ENCODE measurements at places on chromosomes 2 and 18.

DNA sequence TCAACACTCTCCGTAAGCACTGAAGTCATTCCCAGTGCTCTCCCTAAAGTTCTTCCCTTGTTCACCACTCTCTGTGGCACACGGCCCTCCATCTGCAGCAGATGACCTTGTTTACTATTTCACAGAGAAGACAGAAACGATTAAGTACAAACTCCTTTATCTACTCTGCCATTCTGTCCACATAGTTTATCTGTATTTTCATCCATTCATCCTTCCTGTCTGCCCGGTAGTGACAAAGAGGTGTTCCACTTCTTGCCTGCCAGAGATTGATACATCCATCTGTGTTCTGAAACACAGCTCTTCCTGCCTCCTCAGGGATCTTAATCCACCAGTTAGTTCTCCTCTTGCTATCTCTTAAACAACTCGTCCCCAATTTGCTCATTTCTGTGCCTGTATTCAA, 77.9 kb upstream of the CD226 start:
- no peak for DNase-seq

- DNase-seq, result no peak
Measured at GRCh38 chr2:5093056-5093455, 599.1 kb upstream of the SOX11 start.

DNA sequence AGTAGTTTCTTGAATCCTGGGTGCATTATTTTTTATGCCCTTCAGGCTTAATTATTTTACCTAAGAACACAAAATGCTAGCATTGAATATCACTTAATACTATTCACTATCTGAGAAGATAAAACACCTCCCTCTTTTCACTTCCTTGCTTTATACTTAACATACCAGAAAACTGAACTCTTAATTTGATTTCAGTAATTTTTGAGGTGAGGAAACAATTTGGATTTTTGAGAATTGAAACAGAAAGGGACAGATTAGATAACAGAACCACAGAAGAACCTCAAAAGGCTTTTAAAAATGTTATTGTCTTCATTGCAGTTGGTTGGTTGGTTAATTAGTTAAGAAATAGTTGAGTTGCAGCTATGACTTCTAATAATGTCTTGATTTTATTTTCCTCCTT, 69.5 kb downstream of the GPD2 start:
- no peak for DNase-seq

- peak; percentile 68 for DNase-seq
Measured at GRCh38 chr18:23071285-23071684, 64.0 kb upstream of the CABLES1 start.

DNA sequence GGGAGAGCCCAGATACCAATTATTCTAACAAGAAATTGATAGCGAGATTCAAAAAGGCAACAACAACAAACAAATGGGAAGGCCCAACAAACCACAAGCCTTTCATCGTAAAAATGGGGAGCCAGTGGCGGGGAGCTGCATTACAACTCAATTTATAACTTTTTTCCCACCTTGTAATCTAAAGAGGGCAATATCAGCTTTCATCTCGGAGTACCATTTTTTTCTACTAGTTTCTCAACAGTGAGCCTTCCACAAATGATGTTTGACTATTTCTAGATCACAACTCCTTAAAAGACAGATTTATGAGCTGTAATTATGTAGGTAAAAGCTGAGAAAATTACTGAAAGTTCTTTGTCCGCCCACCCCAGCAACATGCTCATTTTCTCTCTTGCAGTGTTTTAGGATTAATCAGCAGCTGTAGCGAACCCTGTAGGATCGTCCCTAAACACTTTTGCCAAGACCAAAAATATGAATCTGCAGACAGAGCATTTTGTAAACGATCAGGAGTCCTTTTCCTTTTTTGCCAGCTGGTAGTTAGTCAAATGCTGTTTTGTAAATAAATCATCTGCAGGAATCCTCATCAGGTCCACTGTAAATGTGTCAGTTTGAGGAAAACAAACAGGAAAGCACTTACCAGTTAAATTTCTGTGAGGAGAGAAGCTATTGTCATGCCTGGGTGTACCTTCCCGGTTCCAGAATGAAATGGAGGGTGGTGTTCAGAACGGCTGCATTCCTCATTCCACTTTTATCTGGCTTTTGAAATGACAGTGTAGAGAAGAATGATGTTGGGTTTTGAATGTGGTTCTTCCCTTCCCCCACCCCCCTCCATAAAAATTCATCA, 53.2 kb downstream of the EEF1B2 start:
- DNase-seq, result no peak

DNA sequence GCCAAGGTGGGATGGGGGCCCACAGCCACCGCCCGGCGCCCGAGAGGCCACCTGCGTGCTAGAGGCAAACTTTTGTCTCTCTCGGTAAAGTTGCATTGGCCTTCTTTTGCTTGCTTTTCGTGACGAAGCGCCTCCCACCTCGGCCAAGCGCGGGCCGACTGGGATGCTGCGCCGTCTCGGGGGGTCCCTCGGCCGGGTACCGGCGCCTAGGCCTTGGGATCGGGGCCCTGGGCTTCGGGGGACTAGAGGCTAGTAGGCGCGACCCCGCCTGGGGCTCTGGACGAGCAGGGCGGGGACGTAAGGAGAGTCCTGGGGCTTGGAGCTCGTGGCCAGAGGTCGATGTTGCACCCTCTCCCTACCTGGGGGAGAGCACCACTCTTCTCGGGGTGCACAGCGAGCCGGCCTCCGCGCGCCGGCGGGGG, 545 bp downstream of the GLI2 start:
- no peak for DNase-seq

GRCh38 chr18:2146754-2147153, 424.6 kb downstream of the METTL4 start:
- no peak for DNase-seq

GRCh38 chr2:161044921-161045320, 115.3 kb upstream of the TANK start:
- DNase-seq, result no peak

DNA sequence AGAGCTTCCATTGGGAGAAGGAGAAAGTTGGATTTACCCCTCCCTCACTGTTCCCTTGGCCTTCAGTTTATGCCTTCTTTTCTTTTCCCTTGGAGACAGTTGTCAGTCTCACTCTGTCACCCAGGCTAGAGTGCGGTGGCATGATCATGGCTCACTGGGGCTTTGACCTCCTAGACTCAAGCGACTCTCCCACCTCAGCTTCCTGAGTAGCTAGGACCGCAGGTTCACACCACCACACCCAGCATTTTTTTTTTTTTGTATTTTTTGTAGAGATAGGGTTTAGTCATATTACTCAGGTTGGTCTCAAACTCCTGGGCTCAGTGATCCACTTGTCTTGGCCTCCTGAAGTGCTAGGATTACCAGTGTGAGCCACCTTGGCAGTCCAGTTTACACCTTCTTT, 49.9 kb downstream of the SLC9A4 start:
- DNase-seq, result no peak

- DNase-seq, result no peak
Measured at GRCh38 chr2:188664416-188664815, 309.8 kb upstream of the COL3A1 start.

DNA sequence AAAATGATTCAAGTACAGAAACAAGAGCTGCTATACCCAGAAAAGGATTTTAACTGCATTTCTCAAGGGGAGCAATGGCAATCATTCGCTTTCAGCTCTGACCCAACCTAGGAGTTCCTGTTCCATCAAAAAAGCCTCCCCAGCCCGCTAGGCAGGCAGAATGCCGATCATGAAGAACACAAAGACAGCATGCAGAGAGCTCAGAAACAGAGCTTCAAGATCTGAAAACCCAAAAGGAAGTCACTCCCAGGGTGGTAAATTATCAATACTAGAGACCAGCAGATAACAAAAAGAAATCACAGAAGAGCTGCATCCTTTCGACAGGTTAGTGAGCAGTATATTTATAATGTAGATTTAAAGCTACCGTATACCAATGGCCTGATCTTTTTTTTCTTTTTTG, 84.8 kb upstream of the CRIM1 start:
- DNase-seq, result no peak

DNA sequence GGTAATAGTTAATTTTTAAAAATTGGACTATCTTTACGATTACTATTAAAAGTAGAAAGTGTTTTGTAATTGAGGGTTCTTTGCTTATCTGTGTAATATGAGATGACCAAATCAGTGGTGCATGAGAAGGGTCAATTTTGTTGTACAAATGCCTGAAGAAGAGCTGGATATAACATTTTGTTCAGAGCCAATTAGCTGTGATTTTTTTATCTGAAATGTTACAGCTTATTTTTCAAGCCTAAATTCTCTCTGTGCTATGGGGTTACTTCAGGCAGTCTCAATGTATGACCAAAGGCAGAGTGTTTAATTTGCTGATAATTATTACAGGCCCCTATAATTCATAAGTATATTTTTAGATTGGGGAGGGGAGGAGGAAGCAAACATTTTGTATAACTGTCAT, 41.8 kb downstream of the OTX1 start:
- no peak for DNase-seq

All from stimulated activated CD8-positive, alpha-beta memory T cell treated with anti-CD3 and anti-CD28 coated beads, Interleukin-12 subunit alpha, Interleukin-12 subunit beta, amount 100 ng/mL, for 1 hour (primary cell).